ENCODE measurements at places on chromosomes 5 and 9. TPM values are rescaled to one million over a fixed set of nuclear protein-coding genes. Genes with fewer than 3 reads are reported as not detected.

LRRTM2 gene
- total RNA-seq, result 1.3 TPM

C5orf52 gene
- not detected for total RNA-seq

FAM114A2 gene
- total RNA-seq, result 34.2 TPM

PROB1 gene
- 0.77 TPM for total RNA-seq

HAND1 gene
- not detected for total RNA-seq

LHX3 gene
- total RNA-seq, result not detected

TMEM161B gene
- 11.3 TPM for total RNA-seq

OR13C8 gene
- total RNA-seq, result not detected

DNA sequence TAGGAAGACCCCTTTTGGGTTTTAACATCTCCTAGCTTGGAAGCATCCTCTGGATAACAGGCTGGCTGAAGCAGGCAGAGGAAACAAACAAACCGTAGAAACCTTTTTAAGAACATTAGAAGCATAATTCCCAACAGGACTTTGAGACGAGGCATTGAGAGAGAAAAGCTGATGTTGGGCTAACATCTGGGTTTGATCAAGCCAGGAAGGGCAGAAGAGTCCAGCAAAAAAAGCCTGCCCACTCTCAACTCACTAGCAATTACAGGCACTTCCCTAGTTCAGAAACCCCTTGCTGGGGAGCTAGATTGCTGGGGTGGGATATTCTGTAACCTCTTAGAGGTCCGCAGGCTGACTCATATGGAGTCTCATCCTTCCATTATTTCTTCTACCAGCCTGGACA is 75.4 kb upstream of the CTNNA1 start:
- DNase-seq, result no peak

- DNase-seq, result no peak
Measured at GRCh38 chr9:100459963-100460362, 13.0 kb upstream of the TMEFF1 start.

- peak; percentile 99 for DNase-seq
Measured at GRCh38 chr5:163571744-163572143, 66.3 kb downstream of the MAT2B start.

- DNase-seq, result peak; percentile 59
Measured at GRCh38 chr5:102296178-102296817, at the start of gene SLCO4C1. SLCO4C1 (minus strand) TSS chr5:102296284; CDS start chr5:102296262, 22 bp downstream.

DNA sequence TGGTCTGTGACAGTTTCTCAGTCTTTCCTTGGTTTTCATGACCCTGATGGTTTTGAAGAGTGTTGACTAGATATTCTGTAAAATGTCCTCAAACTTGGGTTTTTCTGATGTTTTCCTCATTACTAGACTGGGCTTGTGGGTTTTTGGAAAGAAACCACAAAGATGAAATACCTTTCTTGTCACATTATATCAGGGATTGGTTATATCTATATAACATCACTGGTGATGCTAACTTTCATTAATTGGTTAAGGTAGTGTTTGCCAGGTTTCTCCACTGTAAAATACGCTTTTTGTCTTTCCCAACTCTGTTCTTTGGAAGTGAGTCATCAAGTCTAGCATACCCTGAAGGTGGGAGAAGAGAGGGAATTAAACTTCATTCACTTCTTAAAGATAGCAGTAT is 3.3 kb upstream of the IL31RA start:
- DNase-seq, result peak; percentile 74

DNA sequence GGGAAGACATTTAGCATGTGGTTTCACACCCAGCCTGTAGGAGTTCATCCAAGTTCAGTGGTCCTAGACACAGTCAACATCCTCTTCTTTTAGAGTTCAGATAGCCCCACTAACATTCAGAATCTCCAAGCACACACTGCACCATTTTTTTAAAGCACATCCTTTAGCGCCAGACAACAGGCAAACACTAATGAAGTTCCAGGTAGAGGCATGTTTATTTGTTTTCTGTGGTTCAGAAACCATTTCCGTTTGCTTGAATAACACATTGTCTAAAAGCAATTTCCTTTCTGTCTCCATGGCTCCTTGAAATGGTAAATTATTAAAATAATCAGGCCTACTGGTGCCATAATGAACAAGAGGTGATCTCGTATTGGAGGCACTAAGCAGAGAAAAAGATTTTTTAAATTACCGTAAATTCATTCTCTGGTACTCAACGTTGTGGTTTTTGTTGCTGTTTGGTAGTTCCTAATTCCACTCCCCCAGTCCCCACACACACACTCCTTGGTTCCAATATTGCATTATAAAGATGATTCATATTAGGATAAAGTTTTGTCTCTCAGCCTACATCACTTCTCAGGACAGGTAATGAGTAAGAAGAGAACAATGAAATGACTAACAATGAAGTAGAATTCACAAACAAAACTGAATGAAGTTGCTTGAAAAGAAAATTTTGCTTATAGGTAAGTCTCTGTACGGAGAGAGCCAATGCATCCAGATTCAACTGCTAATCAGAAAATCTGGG is 153.1 kb downstream of the PCSK1 start:
- peak; percentile 71 for DNase-seq

GRCh38 chr5:150156540-150156939 is 895 bp upstream of the PDGFRB start:
- DNase-seq, result no peak

GRCh38 chr5:103502662-103503061 is 59.9 kb downstream of the NUDT12 start:
- no peak for DNase-seq

Measured in fibroblast of lung (primary cell).